ENCODE measurements at places on chromosomes 13 and 19.

GRCh38 chr19:39671739-39672363 is 16.1 kb downstream of the LGALS16 start:
- DNase-seq, result no peak

GRCh38 chr13:60152114-60152513 is 11.6 kb downstream of the DIAPH3 start:
- DNase-seq, result no peak

GRCh38 chr13:88464851-88465250 is 793.7 kb downstream of the SLITRK5 start:
- DNase-seq, result no peak

GRCh38 chr19:10544753-10545251 is 1.1 kb downstream of the ATG4D start:
- no peak for DNase-seq

- DNase-seq, result no peak
These were observed 83.4 kb downstream of the SIPA1L3 start for GRCh38 chr19:37990362-37990761.

DNA sequence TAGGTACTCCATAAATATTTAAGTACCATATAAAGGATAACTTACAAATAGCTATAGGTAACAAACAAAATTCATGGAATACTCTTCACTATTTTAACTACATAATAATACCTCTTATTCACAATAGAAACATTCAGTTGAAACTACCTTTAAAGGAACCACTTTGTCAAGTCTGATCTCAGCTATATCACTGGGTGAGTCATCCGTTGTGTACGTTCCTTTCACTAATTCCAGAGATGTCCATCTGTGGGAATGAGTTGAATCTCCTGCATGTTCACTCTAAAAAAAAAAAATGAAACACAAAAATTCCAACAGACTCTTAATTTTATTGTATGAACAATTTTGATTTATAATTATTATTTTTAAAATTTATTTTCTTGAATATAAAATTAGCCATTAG is 149.4 kb upstream of the FBXL3 start:
- DNase-seq, result no peak

DNA sequence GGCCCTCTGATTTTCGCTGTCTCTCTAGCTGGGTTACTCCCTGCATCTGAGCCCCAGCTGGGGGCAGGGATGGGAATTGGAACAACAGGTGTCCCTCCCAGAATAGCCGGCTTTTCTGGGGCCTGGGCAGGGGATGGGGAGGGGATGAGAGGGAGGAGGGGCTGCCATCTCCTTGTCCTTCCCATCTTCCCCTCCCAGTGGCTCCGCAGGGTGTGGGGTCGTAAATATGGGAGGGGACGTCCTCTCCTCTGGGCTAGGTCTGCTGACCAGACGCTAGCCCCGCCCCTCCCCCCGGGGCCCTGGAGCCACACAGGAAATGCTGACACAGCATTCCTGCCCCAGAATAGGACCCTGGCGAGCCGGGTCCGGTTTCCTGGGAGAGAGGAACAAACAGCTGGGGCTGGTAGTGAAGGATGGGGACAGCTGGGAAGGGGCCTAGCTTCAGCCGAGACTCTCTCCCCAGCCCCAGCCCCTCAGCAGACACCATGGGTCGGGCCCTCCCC is 1.1 kb downstream of the RYR1 start:
- DNase-seq, result no peak

Measured in stimulated activated CD4-positive, alpha-beta T cell treated with anti-CD3 and anti-CD28 coated beads, Interleukin-1b, Interleukin-23, amount 100 ng/mL, for 1 hour (primary cell).